ENCODE measurements at places on chromosomes 6 and 20. TPM values are rescaled to one million over a fixed set of nuclear protein-coding genes. Genes with fewer than 3 reads are reported as not detected.

ARFGEF3 gene
- 2.6 TPM for total RNA-seq

PPP1R14C gene
- total RNA-seq, result under 0.01 TPM

DLL1 gene
- 8.4 TPM for total RNA-seq

APCDD1L gene
- total RNA-seq, result 0.33 TPM

EDEM2 gene
- 8.9 TPM for total RNA-seq

SIRPA gene
- total RNA-seq, result 21.8 TPM

CD164 gene
- 180 TPM for total RNA-seq

SYCP2 gene
- 7.8 TPM for total RNA-seq

ETV7 gene
- not detected for total RNA-seq

KIAA0408 gene
- 103 TPM for total RNA-seq

CST2 gene
- total RNA-seq, result not detected

ACTL10 gene
- total RNA-seq, result 0.54 TPM

GINS1 gene
- total RNA-seq, result 0.68 TPM

C6orf132 gene
- 0.71 TPM for total RNA-seq

SIRPB1 gene
- 0.36 TPM for total RNA-seq

NRSN1 gene
- 0.66 TPM for total RNA-seq

TCP11 gene
- total RNA-seq, result not detected

VGLL2 gene
- total RNA-seq, result not detected

FKBP1C gene
- not detected for total RNA-seq

NFS1 gene
- total RNA-seq, result 30.1 TPM

FAM162B gene
- 2.8 TPM for total RNA-seq

GGTLC1 gene
- total RNA-seq, result not detected

UST gene
- 21.8 TPM for total RNA-seq

TTBK1 gene
- total RNA-seq, result under 0.01 TPM

KLC4 gene
- total RNA-seq, result 33.8 TPM

RMND1 gene
- total RNA-seq, result 21.1 TPM

NHLRC1 gene
- total RNA-seq, result 1.2 TPM

PREX1 gene
- total RNA-seq, result 21.0 TPM

AVP gene
- not detected for total RNA-seq

HSPA12B gene
- total RNA-seq, result 10.5 TPM

DEF6 gene
- total RNA-seq, result 1.4 TPM

TTLL9 gene
- not detected for total RNA-seq

OOEP gene
- not detected for total RNA-seq

NKAIN2 gene
- 1.1 TPM for total RNA-seq

BLOC1S5 gene
- 10.8 TPM for total RNA-seq

SLC13A3 gene
- 1.1 TPM for total RNA-seq

RGS17 gene
- 0.71 TPM for total RNA-seq

PKIG gene
- total RNA-seq, result 348 TPM
